ENCODE measurements at places on chromosomes 6 and 20.

DNA sequence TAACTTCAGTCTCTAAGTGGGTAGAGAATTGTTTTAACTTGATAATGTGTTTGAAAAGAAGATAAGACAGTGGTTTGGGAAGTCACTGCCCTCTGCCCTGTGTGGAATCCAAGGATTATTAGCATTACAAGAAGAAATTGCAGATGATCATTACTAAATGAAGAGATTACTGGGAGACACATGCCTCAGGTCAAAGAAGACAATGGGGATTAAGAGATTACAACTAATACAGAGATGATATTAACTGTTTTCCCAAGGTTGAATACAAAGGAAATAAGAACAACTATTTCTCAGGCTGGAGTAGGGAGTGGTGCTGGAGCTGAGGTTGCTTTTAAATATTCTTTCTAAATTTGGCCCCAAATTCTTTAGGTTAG, 166.0 kb downstream of the TRMT11 start:
- no peak for DNase-seq

DNA sequence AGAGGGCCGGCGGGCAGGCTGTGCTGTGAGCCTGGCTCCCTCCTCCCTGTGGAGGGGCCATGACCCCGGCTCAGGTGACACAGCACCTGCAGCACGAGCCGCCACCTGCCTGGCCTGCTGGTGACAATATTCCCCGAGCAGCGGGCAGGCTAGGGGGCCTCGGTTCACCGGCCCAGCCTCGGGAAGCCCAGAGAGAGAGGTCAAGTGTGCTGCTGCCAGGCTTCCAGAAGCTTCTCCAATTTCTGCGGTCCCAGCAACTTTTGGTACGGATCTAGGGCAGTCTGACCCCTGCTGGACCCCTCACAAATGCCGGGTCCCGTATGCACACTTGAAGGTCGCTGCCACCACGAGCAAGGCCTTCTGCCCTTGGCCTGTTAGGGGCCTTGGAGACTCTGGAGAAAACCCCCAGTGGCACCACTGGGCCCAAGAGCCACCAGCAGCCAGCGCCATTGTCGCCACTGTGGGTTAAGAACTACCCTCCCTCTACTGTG, 38.6 kb upstream of the NOL4L start:
- DNase-seq: no peak

DNA sequence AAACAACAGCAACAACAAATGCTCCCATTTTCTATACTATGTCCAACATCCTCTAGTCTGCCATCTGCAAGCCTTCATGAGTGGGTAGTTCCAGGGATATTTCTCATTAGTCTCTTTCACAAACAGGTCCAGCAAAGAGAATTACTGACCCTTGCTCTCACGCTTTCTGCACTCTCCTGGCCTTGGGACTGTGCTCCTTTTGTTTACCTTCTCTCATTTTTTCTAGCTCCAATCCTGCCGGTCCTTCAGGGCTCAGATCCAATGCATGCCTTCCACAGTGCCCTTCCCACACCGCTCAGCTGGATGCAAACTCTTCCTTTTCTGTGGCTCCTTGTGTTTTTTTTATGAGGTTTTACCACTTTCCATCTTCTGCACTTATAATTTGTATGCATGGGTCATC, 47.2 kb downstream of the ADTRP start:
- DNase-seq: no peak

DNA sequence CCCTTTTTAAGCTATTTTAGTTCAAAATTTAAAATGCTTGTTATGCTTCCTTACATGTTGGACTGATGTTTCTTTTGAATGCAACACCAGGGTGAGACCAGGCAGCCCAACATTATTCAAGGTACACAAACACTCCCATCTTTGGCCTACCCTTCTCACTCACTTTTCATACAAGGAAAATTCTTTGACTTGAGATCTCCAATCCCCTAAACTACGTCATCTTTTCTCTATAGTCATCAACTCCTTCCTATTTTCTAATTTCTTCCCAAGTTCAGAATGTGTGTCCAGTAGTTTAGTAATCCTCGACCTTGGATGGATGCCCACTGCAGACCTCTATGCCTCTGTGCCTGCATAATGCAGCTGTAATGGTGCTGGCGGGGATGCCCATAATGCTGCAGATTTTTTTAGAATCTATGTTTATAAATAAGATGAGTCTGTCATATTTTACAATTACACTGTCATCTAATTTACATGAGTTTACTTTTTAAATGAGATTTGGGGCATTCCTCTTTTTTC, 108.7 kb downstream of the ID4 start:
- DNase-seq: no peak

DNA sequence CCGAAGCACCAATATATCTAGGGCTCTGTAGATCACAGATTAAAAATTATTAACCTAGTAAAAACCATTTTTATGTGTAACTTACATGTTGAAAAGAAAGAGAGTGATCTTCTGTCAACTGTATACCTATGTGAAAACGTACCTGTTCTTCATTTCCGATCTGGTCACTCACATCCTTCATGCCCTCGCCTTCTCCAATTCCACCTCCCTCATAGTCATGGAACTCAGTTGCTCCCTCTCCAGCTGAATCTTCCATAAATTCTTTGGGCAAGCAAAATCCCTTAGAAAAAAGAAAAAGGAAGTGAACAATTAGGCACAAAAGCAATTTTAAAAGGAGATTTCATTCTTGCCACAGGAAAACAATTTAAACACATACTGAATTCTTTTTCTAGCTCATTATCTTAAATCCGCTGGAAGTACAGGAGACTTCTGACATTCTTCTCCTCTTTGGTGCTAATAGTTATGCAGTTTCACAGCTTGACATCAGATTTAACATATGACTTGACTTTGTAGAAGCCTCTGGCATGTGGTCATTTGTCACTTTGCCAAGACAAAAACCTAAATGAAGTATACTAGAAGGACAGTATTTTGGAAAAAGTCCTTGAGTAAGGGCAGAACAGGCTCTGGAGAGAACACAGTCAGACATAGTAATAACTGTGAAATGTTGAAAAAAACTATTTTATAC, 29.5 kb upstream of the LYRM2 start:
- DNase-seq: no peak

- DNase-seq: no peak
Observed at GRCh38 chr6:137227871-137228302, 8.7 kb upstream of the IFNGR1 start.

DNA sequence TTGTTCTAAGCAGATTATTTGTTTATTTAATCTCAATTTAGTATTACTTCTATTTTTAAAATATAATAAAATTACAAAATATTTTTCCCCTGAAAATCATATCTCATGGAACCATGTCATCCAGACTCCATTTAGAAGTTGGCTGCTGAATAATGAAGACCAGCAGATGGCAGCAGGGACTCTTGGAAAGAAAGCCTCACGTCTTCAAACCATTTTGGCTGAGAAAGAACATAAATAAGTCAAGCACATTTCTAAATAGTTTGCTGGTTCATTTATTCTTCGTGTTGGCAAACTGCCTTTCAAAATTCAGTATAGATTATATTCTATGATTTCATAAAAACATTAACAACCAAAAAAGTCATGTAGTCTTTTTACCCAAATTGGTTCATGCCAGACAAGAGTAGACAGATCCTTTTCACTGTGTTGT, 71.7 kb downstream of the RCAN2 start:
- DNase-seq: peak; percentile 77

DNA sequence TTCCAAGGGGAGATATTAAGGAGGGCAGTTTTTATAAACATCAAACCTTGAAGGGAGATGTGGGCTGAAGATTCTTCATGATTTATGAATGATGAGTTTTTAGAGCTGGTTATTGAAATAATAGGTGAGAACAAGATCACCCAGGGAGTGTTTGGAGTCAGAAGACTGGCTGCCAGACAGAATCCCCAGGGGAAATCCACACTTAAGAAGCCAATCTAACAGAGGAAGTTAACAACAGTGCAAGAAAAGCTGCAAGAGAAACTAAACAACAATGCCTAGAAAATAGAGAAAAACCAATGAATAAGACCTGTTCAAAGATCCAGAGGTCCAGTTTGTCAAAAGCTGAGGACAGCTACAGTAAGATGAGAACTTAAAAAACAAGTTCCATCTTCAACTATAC, 167.9 kb upstream of the MAN1A1 start:
- no peak for DNase-seq

GRCh38 chr6:37205997-37206340, 36.0 kb downstream of the PIM1 start:
- DNase-seq: no peak

- DNase-seq: no peak
Observed at GRCh38 chr20:63315731-63316491, 22.9 kb downstream of the COL20A1 start.

Measured in renal pelvis (tissue), 12 donors.